ENCODE measurements at places on chromosomes 3 and 15. TPM values are rescaled to one million over a fixed set of nuclear protein-coding genes. Genes with fewer than 3 reads are reported as not detected.

- no peaks in the 10 kb centered on the region for H3K4me1 ChIP-seq
- no peak overlapping the region for H3K27ac ChIP-seq
- no peak overlapping the region for H3K4me3 ChIP-seq
- peaks cover 3% of the 10 kb centered on the region for H3K27me3 ChIP-seq
- no peaks in the 10 kb centered on the region for H3K36me3 ChIP-seq
Measured at GRCh38 chr3:69720824-69721223, 18.4 kb upstream of the MITF start.

GRCh38 chr3:59456852-59457485 is 407.1 kb upstream of the CFAP20DC start:
- no peak overlapping the region for H3K27ac ChIP-seq
- no peak overlapping the region for H3K4me3 ChIP-seq
- H3K4me1 ChIP-seq, result peaks cover 36% of the 10 kb centered on the region
- peaks cover 32% of the 10 kb centered on the region for H3K36me3 ChIP-seq

GRCh38 chr3:14508505-14508819 is 31.7 kb downstream of the GRIP2 start:
- no peak for DNase-seq
- no peak overlapping the region for H3K27ac ChIP-seq
- H3K36me3 ChIP-seq, result no peaks in the 10 kb centered on the region
- H3K4me3 ChIP-seq, result no peak overlapping the region

DNA sequence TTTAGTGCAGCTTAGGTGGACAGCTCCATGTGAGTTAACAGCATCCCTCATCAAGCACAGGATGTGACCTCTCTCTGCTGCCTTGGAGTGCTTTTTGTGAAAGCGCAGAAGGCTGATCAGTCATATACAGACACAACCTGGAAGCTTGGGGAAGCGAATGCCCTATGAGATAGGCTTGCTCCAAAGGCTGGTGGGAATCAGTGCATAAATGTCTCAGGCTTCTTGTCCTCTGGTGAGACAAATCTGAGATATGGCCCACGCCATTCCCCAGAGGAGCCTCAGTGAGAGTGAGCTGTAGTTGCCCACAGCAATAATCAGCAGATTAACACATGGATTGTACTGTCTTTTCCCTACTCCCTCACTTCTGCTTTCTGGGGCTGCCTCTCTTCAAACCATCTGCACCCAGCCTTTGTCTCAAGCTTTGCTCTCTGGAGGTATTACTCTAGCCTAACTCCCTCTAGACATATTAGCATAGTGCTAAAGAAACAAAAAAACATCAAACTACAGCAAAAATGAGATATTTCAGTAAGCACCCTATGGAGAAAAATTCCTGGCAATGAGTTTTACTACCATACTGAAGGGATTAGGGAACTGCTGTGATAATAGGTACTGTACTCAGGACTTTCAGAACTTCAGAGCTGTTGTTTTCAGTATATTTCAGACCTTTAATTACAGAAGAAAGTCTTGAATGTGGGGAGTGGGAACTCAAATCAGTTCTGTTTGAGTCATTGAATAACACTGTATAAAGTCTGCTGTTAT is 113.7 kb downstream of the OXSM start:
- no peak overlapping the region for H3K27ac ChIP-seq
- H3K4me1 ChIP-seq, result peaks cover 19% of the 10 kb centered on the region
- peaks cover 13% of the 10 kb centered on the region for H3K27me3 ChIP-seq
- H3K36me3 ChIP-seq, result no peaks in the 10 kb centered on the region

GRCh38 chr3:171850320-171850959 is 7.3 kb downstream of the TMEM212 start:
- no peak overlapping the region for H3K27ac ChIP-seq
- peaks cover 20% of the 10 kb centered on the region for H3K4me1 ChIP-seq
- peaks cover 27% of the 10 kb centered on the region for H3K27me3 ChIP-seq
- peaks cover 6% of the 10 kb centered on the region for H3K36me3 ChIP-seq

DNA sequence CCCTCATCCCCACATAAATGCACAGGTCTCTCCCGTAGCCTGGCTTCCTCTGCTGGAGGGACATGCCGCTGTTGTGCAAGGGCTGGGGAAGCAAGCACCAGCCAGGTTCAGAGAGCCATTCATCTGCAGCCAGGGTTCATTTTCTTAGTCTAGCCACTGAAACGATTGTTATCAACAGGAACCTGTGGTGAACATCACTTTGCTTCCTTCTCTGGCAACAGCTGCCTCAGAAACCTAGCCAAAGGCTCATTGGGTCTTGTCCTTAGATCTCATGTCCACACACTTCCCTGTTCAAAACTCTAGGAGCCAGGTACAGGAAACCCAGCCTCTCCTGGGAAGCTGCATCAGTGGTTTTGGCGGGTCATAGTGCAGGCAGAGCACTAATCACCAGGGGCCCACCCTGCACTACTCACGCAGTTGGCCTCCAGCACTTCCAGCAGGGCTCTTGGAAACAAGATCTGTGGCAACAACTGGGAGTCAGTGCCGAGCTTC is 47.0 kb downstream of the OXNAD1 start:
- DNase-seq, result peak; percentile 77
- peak overlapping the region; percentile 93 for H3K27ac ChIP-seq
- peak overlapping the region; percentile 60 for H3K4me3 ChIP-seq
- peaks cover 88% of the 10 kb centered on the region for H3K36me3 ChIP-seq

MAPKBP1 gene
- total RNA-seq, result 31.2 TPM

EPHA3 gene
- total RNA-seq, result not detected

GCNT3 gene
- total RNA-seq, result not detected

SLC27A2 gene
- total RNA-seq, result 11.4 TPM

DNA sequence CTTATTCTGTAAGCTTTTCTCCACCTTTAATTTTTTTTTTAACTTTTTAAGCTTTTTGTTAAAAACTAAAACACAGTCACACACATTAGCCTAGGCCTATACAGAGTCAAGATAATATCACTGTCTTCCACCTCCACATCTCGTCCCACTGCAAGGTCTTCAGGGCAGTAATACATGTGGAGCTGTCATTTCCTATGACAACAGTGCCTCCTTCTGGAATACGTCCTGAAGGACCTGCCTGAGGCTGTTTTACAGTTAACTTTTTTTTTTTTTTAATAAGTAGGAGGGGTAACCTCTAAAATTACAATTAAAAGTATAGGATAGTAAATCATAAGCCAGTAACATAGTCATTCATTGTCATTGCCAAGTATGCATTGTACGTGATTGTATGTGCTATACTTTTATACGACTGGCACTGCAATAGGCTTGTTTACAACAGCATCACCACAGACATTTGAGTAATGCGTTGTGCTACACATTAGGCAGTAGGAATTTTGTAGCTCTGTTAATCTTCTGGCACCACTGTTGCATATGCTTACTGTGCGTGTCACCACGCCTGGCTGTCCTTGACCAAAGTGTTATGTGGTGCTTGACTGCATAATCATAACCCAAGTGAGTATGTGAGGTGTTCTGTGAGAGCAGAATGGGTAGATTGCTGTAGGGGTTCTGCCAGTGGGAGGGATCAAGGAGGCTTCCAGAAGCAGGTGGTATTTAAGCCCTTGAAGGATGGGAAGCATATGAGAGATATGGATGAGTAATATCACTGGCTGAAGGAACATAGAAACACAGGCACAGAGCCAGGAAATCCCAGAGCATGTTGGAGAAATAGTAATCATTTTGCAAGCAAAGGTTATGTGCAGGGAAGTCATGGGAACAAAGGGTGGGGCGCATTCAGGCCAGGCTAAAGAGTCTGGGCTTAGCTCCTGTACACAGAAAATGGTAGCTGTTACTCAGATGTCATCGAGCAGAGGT is 18.3 kb downstream of the FBXO22 start:
- DNase-seq, result peak; percentile 44
- peaks cover 34% of the 10 kb centered on the region for H3K36me3 ChIP-seq
- no peaks in the 10 kb centered on the region for H3K27me3 ChIP-seq
- H3K4me3 ChIP-seq, result no peak overlapping the region
- no peak overlapping the region for H3K27ac ChIP-seq

CCRL2 gene
- 5.3 TPM for total RNA-seq

DNA sequence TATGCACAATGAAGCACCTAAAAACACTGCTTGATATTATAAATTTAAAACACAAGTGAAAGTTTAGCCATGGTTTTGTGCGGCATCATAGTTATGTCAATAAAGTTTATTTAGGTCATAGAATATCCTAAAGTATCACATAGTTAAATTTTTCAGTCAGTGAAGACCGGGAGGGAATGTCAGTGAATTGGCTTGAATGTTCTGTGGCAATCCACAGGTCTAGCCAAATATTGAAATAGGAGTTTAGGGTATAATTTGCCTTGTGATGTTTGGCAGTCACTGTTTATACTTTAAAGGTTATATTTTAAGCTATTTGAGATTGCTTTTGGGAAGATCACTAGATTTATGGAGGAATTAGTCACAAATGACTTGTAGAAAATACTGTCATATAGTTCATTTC is 79.7 kb upstream of the FLNB start:
- DNase-seq, result no peak
- H3K27ac ChIP-seq, result no peak overlapping the region
- H3K36me3 ChIP-seq, result peaks cover 29% of the 10 kb centered on the region
- H3K4me1 ChIP-seq, result no peaks in the 10 kb centered on the region
- H3K4me3 ChIP-seq, result no peak overlapping the region
- no peaks in the 10 kb centered on the region for H3K27me3 ChIP-seq

DNA sequence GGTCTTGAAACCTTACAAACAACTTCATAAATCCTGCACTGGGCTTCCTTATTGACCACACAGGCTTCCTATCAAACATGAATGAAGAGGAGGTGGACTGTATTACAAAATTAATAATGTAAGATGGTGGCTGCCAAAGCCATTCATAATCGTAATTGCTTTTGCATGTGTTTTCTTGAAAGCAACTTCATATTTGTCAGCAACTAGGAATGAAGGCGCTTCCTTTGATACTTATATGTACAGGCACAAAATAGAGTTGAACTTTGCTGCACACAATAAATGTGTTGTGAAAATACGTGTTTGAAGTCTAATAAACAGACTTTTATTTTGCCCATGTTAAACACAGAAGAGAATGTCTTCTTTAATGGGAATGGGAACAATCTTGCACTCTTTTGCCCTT is 72.1 kb upstream of the OXTR start:
- H3K27ac ChIP-seq, result no peak overlapping the region
- H3K4me3 ChIP-seq, result no peak overlapping the region
- H3K27me3 ChIP-seq, result no peaks in the 10 kb centered on the region

Measured in activated CD4-positive, alpha-beta T cell treated with anti-CD3 and anti-CD28 coated beads, Interleukin-2, amount 10 ng/mL, durations not matched to agents 7 days and 5 days (primary cell).